Midbrain (tissue), 1 donor: ENCODE measurements at places on chromosomes 6 and 20.

- DNase-seq, result no peak
Measured at GRCh38 chr20:50359607-50360217, 150.5 kb upstream of the PTPN1 start.

DNA sequence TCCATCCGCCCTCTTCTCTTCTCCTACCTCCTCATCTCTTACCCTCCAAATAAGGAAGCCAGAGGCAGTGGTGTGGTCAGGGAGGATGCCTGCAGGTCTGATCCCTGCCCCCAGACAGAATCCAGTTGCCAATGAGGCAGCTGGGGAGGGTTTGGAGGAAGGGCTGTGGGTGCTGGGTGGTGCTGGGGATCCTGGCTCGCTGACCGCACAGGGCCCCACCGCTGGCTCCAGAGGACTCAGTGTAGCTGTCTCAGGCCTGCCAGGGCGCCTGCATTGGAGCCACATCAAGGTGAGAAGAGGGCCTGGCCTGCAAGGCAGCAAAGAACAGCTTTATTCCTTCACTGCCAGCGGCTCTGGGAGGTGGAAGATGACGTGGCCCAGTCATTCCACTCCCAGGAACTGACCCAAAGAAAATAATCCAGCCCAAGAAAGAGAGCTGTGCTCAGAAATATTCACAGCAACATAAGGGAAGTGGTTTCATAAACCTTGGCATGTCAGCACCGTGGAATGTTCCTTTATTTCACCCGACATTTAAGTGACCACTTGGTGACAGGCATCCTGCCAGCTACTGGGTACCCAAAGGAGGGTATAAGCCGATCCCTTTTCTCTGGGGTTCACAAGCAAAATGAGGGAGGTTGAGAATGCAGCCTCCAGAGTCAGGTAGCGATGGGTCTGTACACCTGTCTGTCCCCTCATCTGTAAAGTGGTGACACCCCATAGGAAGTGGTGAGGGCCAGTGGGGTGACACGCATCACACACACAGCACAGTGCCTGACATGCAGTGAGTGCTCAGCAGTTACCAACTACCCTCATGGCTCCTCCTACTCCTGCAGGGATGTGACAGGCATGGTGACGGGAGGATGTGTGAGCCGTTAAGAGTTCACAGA is 125.1 kb downstream of the SNX5 start:
- no peak for DNase-seq

GRCh38 chr6:46002264-46002663 is 13.4 kb downstream of the CLIC5 start:
- no peak for DNase-seq

GRCh38 chr6:134746140-134746539 is 203.8 kb downstream of the ALDH8A1 start:
- no peak for DNase-seq

- no peak for DNase-seq
Measured at GRCh38 chr6:79518842-79519241, 18.4 kb downstream of the LCA5 start.

DNA sequence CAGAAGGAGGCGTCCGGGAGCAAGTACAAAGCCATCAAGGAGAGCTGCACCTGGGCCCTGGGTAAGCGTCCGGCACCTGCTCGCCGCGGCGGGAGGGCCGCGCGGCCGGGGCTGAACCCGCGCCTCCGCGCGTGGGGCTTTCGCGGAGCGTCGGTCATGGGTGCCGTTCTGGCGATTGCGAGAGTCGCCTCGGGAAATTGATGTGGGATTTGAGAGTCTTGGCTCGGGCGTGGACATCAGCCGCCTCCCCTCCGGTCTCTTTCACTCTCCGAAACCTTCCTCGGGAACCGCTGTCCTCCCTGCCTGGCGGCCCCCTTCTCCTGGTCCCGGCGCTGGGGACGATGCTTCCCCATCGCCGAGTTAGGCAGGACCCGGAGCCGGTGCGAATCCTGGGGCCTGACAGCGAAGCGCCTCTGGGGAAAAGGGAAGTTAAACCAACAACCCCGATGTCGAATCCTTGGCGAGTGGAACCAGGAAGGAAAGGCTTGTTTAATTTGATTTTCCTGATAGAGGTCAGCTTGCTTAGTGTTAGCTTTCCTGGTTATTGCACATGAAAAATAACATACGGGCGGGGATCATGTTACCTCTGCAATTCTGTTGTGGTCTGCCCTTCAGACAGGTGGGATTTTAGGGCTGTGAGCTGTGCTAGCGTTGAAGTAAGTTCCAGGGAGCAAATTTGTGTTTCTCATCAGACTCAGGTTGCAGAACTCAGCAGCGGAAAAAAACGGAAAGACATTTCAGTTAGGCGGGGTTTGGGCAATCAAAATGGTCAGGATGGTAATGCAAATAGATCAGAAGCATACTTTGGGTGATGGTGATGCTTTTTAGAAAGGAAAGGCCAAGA is 594 bp downstream of the ARFGEF3 start:
- DNase-seq, result peak; percentile 58
